NCI-H1436 (cell line): ENCODE measurements at places on chromosomes 13 and 19.

DNA sequence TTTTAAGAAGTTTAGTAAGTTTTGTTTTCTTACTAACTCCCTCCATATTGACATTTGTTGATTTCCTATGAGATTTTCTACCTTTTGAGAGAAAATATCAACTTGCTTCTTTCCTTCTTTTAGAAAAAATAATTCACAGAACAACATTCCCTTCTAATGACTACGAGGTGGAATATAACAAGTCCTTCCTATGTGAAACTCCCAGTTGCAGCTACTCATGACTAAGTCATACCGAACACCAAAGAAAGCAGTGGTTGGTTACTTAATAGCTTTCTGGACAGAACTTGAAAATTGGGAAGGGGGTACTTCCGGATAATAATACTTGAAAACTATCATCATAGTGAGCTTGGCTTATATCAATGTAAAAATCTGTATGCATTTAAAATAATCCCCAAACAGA is 144.8 kb downstream of the DACH1 start:
- no peak for DNase-seq

DNA sequence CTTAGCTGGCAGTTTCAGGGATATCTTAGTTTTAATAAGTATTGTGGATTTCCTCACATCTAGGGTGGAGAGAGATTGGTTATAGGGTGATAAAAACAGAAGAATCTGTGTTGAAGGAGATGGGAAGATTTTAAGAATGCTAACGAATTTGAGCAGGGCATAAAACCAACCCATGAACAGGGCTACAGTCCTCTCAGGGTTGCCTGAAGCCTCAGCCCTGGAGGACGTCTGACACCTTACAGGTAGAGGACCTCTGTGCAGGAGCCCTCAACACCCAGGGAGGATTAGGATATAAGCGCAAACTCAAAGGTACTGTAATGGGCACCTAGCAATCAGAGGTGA is 461 bp upstream of the WASF3 start:
- no peak for DNase-seq

DNA sequence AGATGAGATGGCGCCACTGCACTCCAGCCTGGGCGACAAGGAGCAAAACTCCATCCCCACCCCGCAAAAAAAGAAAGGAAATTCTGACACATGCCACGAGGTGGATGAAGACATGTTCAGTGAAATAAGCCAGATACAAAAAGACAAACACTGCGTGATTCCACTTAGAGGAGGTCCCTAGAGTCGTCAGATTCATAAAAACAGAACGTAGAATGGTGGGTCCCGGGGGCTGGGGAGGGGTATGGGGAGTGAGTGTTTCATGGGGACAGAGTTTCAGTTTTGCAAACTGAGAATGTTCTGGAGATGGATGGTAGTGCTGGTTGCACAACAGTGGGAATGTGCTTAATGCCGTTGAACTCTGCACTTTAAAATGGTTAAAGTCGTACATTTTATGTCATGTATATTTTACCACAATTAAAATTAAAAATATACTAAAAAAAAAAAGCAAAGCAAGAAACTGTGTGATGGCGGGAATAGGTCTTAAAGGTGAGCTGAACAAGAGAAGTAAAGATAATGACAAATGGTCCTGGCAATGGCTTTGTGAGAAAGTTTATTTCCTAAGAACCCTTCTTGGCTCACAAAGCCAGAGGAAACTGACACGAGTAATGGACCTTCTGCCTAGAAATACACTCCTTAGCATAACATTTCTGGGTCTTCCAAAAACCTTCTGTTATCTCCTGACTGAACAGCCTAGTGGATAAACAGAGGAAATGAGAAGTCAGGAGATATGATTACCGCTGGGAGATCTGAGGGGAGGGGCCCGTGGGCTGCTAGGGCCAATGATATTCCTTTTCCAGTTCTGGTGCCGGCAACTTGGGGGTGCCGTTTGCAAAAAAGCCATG is 4.2 kb upstream of the SPC24 start:
- no peak for DNase-seq

DNA sequence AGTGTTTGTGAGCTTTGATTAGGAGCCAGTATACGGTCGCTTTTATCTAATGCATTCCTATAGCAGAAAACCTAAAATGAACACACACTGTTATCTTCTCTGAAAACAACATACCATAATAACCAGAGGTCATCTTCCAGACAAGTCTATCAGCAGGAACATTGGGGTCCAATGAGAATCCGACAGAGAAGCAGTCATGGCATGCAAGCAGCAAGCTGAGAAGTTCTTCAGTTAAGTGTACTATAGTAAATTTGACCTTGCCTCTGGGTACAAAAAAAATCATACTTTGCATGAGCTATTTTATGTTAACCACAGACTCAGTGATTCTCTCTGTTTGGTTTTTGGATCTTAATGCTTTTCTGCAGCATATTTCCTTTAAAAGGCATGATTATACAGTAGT is 1505.1 kb downstream of the PCDH9 start:
- no peak for DNase-seq

- no peak for DNase-seq
These were observed 3.0 kb upstream of the LGALS14 start for GRCh38 chr19:39701291-39701690.

- no peak for DNase-seq
These were observed 729.0 kb downstream of the PCDH9 start for GRCh38 chr13:66501181-66501580.

GRCh38 chr13:39565036-39565949 is 37.7 kb downstream of the LHFPL6 start:
- no peak for DNase-seq

GRCh38 chr19:10543059-10543419 is 665 bp upstream of the ATG4D start:
- no peak for DNase-seq

GRCh38 chr19:13128583-13128982 is 10.5 kb downstream of the NACC1 start:
- no peak for DNase-seq

DNA sequence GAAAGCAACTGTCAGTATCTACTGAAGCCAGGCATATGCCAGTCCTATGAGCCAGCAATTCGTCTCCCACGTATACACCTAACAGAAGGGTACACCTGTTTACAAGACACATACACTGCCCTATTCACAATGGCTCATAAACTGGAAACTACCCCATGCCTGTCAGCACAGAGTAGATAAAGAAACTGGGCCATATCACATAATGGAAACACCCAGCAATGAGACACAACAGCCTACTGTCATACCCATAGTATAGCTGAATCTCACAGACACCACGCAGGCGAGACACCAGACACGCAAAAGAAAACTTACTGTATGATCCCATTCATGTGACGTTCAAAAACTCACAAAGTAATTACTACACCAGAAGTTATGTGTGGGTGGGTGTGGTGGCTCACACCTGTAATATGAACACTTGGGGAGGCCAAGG is 15.7 kb downstream of the NOSIP start:
- no peak for DNase-seq

GRCh38 chr13:98075048-98075447 is 67.8 kb upstream of the FARP1 start:
- DNase-seq, result no peak

DNA sequence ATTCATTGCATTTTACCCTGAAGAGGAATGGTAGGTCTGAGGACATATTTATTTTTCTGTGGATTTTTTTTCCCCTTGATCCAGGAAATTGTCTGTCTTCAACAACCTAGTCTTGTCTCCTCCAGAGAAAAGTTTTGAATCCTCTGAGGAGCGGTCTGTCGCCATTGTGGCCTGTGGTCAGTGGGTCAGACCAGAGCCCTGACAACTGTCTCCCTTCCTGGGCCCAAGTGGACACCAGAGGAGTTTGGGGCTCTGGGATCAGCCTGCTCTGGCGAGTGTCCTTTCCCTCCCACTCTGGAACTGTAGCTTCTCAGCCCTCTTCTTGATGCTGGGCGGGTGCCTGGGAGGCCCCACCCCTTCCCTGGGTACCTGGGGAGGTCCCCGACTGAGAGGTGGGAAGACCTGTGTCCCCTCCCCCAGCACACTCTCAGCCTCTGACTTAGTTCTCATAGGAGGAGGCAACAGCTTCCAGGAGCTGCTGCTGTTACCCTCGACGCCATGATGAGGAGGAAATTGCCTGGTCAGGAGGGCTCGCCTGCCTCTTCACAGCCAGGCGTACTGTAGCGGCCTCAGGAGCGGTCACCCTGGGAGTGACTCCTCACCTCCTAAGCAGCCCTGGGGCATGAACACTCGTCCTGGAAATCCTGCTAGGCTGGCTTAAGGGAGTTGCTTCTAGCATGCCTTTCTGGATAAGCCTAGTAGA is 110.3 kb downstream of the GGACT start:
- no peak for DNase-seq

- DNase-seq, result peak; percentile 47
These were observed 75.9 kb downstream of the TNFSF11 start for GRCh38 chr13:42649831-42650230.
